ENCODE measurements at places on chromosomes 13 and 19. TPM values are rescaled to one million over a fixed set of nuclear protein-coding genes. Genes with fewer than 3 reads are reported as not detected.

DNA sequence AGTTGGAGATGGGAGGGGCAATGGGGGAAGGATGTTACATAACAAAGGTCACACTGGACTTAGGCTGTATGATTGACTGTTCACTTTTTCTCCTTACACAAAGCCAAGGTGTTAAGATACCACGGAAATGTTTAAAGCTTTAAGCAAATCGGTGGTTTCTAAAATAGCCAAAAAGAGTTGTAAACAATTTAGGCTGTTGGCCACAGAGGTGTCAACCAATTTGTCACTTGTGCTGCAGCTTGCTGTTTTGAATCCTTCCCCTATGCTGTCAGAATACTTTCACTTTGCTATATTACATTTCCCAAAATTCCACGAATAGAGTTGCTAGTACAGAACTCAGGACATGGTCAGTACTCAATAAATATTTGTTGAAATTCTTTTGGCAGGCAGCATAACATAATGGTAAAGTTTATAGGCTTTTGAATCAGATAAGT is 149.3 kb downstream of the VWA8 start:
- peak; percentile 1 for DNase-seq

Gene SRRM5
- total RNA-seq = 0.05 TPM

Gene PDX1
- total RNA-seq = not detected

GRCh38 chr13:21259571-21260455 is 83.4 kb downstream of the MRPL57 start:
- no peak for DNase-seq

Data from thymus (tissue), 14 donors.